ENCODE measurements at places on chromosomes 3 and 15.

GRCh38 chr15:79989183-79989582, 18.2 kb upstream of the BCL2A1 start:
- no peak for DNase-seq

DNA sequence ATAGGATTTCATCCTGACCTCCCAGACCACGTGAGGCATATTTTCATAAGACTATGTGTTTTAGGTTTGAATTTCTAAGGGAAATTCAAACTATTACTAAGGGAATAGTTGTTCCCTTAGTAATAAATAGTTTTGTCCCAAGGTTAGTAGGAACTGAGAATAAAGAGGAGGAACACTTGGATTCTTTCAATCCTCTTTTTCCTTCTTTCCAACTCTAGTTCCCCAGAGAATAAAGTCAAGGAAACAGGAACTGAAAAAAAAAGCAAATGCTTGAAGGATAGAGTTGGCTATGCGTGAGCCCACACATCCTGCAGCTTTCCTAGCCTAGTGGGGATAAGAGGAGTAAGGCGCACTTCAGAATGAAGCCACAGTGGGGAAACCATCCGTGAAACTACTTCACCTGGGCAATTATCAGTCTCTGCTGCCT, 312.1 kb upstream of the TGFBR2 start:
- DNase-seq = no peak

- no peak for DNase-seq
Measured at GRCh38 chr3:78410077-78410476, 1357.7 kb downstream of the ROBO1 start.

DNA sequence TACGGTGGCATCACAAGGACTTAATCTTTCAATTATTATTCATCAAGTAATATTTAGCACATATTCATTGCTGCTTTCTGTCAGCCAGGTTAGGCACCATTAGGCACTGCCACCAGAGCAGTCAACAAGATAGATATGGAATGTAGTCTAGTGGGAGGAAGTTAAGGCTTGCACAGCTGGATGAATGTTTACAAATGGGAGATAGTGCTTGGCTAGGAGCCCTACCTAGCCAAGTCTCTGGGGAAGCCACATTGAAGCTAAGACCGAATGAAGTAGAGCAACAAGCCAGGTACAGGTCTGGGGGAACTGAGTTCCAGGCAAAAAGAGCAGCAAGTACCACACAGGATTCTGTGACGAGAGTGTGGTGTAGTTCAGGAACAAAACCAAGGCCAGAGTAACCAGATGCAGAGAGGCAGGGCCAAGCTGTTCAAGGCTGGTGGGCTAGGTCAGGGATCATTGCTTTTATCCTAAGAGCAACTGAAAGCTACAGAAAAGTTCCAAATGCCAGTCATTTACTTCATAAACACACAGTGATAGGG, 33.4 kb upstream of the SCAANT1 start:
- DNase-seq = no peak

DNA sequence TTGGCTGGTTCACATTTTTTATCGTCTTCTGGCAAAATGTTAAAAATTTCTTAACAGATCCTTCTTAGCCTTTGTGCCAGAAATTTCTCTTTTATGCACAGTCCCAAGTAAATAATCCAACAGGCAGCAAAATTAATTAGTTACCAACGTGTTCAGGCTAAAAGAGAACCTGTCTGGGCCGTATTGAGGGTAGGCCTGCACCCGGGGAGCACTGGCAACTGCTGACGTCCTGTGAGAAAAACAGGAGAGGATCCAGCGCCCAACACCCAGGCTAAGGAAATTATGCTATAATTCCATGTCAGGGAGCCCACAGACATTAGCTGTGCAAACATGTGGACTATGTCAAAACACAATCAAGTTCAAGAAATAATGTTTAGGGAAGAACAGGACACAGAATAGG, 30.7 kb upstream of the CSTA start:
- DNase-seq = no peak

DNA sequence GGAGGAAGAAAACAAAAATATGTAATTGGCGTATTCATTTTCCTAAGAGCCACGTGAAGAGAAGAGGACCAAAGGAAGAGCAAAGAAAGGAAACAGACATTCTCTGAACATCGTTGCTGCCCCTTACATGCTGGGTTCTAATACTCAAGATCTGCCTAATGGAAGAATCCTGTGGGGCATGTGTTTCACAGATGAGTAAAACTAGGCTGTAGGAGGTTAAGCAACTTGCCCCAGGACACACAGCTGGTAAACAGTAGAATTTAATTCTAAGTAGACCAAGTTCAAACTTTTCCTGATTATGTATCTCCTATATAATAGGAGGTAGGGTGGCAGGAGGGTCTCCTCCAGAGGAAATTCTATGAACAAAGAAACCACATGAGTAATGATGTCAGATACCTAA, 106.1 kb upstream of the TNFAIP8L3 start:
- DNase-seq = no peak

DNA sequence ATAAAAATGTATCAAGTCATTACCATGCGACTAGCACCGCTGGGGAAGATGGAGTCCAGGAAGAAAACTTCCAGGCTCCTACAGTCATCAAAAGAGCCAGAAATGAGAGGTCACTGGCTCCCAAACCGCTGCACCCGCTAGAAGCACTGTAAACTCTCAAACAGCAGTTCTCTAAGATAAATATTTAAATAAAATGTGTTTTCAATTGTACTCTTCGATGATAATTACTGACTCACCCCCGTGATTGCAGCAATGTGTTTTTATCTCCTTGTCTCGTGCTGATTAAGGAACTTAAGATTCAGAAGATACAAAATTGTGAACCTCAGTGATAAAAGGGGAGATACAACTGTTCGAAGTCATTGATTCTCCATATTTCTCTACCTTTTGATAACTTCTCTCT, 45.8 kb upstream of the FOXP1 start:
- no peak for DNase-seq

GRCh38 chr15:40425681-40426080, 15.1 kb upstream of the BAHD1 start:
- DNase-seq = no peak

- no peak for DNase-seq
Measured at GRCh38 chr3:78351334-78351733, 1311.4 kb downstream of the ROBO2 start.

DNA sequence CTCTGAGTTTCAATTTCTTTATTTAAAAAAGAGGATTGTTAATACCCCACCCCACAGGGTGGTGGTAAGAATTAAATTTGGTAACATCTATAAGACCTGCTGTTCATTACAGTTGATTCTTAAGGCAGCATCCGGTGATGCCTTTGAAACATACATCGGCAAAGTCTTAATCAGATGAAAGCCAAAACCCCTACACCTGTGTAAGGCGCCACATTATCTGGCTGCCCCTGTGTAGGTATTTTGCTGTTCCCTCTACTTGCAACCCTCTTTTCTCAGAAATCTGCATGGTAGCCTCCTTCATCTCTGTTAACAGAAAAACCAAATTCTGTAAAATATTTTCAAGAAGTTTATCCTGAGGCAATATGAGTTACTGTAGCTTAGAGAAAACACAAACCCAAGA, 90.0 kb downstream of the ST6GAL1 start:
- DNase-seq = no peak

- no peak for DNase-seq
Measured at GRCh38 chr3:98807011-98807410, 43.9 kb downstream of the ST3GAL6 start.

- DNase-seq = no peak
Measured at GRCh38 chr3:148697306-148698189, at the start of gene AGTR1. Gene AGTR1 (plus strand): TSS chr3:148697903. CDS start chr3:148741036, 43,133 bp downstream.

DNA sequence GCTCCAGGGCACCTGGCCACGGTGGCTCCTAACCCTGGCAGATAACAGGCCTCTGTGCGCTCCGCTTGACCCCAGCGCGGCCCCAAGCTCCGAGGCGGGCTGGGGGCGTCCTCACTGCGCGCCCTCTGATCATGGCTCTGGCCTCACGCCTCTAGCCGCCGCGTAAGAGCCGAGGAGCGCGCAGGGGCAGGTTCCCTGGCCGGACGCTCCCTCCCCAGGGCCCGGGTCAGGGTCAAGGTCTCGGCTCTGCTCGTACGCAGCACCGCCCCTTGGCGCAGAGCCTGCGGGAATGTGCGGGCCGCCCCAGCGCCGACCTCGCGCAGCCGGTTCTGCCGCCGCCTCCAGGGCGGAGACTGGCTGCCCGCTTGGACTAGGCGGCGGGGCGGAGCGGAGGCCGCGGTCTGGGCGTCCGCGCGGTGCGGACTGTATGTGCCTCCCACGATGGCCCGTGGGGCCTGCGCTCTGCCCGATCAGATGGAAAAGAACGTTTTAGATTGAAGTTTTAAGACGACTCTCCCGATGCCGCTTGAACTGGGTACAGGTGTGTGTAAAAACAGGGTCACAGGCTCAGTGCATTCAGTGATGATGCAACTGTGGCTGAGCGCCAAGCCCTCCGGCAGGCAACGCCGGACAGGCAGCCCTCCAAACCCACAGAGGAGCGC, 40.8 kb downstream of the CHST14 start:
- DNase-seq = no peak

- no peak for DNase-seq
Measured at GRCh38 chr15:99965376-99965775, 232.1 kb upstream of the LYSMD4 start.

DNA sequence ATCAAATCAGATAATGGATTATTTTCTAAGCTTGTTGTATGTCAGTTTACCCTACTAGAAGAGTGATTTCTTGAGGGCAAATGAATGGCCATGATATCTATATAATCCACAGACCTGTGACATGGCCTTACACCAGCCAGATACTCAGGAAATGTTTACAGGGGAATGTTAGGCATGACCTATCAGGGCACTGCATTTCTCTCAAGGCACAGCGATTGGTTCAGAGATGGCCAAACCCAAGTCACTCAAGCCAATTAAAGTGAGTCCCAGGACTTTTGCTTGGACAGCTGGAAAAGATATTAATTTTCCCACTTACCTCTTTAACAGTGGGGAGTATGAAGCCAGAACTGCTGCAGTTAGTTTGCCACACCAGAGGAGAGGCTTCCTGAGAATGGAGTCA, 28.7 kb upstream of the GATA2 start:
- DNase-seq = no peak

GRCh38 chr15:101502572-101503295, 13.2 kb upstream of the PCSK6 start:
- no peak for DNase-seq

- DNase-seq = no peak
Measured at GRCh38 chr3:60609446-60609845, 641.8 kb downstream of the FHIT start.

DNA sequence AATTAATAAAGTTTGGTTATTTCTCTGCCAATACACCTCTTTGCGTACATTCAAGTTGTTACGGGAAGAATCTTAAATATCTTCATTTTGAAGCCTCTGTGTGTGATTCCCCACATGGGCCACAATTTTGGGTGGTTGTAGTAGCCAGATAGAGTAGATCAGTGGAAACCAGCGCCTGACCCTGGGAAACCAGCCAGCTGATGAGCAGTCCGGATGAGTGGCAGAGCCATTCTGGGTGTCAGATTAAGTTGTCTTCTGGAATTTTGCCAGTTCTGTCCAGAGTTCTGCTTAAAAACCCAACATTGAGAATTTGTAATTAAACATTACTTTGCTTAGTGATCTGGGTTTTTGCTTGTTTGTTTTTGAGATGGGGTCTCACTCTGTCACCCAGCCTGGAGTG, 49.7 kb downstream of the MRPS25 start:
- DNase-seq = no peak

DNA sequence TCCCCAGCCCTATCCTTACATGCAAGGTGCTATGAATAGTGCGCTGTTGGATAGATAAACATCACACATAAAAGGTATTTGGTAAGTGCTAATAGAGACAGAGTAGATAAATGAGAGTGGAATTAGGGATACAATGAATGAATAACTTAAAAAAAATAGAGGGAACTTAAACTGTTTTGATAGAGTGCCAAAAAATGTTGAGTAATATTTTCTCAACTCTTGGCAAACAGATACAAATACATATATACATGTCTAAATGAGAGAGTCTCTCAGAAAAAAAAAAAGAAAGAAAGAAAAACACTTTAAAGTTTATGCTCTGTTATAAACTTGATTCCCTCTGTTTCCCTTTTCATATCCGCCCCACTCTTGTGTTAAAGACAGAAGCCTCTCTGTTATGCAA, 667.4 kb downstream of the ROBO2 start:
- no peak for DNase-seq

GRCh38 chr3:53730576-53730975, 115.6 kb downstream of the CHDH start:
- no peak for DNase-seq

DNA sequence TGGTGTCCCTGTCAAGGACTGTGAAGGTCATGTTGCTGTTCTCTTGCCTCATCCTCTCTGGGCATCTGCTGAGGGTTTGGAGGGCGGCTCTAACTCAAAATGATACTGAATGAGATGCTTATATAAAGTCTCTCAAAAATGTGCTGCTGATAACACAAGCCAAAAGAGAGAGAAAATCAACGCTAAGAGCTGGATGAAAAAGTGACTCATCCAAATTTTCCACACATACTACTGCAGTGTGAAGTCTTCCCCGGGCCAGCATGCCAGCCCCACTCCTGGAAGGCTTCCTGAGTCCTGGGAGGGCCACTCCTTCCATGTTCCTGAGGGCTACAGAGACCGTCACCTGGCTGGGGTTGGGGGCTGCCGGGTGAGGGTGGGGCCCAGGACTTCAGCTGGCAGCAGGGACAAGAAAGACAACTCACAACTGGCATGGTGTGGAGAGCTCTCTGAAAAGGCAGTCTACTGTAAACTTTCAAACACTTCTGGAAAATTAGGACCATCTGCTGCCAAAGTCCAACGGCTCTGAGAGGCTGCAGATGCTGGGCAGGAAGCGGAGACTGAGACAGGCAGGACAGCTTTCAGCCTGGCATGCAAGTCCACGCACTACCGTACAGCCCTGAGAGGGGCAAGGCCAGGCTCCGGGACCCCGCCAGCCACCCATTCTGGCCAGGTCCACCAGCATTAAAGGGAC, 200.3 kb downstream of the ADAMTS17 start:
- DNase-seq = no peak

- no peak for DNase-seq
Measured at GRCh38 chr3:186121968-186122367, 13.1 kb upstream of the ETV5 start.

GRCh38 chr3:186421946-186422345, 59.9 kb upstream of the DGKG start:
- no peak for DNase-seq

- no peak for DNase-seq
Measured at GRCh38 chr3:69294014-69294766, 91.7 kb downstream of the FRMD4B start.

DNA sequence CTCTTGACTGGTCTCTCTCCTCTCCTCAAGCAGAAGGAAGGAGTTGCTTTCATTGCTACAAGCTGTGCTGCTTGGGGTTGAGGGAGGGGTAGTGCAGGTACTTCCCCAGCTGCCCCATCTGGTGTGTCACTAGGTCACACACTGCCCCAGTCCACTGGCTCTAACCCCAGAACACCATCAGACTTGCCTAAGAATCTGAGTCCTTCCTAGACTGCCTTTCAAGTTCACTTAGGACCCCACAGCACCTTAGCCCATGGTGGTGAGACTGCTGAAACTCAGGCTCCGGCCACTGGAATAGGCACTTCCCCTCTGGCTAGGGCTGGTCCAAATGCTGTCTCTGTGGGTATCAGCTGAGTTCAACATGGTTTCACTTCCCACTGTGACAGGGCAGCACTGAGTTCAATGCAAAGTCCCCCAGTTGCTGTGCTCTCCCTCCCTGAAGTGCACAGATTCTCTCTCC, 279.7 kb upstream of the GOLGA6L4 start:
- DNase-seq = no peak

All from effector memory CD4-positive, alpha-beta T cell (primary cell).